Right ventricle myocardium superior (tissue), 1 donor: ENCODE measurements at places on chromosomes 1 and 21. TPM values are rescaled to one million over a fixed set of nuclear protein-coding genes. Genes with fewer than 3 reads are reported as not detected.

DNA sequence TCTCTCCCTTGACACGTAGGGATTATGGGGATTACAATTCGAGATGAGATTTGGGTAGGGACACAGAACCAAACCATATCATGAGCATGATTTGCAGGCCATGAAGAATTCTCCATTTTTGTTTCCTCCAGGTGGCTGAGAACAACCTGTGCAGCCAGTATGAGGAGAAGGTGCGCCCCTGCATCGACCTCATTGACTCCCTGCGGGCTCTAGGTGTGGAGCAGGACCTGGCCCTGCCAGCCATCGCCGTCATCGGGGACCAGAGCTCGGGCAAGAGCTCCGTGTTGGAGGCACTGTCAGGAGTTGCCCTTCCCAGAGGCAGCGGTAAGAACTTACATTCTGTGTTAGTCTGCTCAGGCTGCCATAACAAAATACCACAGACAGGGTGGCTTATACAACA is 9.7 kb downstream of the MX1 start:
- no peak for DNase-seq

DNA sequence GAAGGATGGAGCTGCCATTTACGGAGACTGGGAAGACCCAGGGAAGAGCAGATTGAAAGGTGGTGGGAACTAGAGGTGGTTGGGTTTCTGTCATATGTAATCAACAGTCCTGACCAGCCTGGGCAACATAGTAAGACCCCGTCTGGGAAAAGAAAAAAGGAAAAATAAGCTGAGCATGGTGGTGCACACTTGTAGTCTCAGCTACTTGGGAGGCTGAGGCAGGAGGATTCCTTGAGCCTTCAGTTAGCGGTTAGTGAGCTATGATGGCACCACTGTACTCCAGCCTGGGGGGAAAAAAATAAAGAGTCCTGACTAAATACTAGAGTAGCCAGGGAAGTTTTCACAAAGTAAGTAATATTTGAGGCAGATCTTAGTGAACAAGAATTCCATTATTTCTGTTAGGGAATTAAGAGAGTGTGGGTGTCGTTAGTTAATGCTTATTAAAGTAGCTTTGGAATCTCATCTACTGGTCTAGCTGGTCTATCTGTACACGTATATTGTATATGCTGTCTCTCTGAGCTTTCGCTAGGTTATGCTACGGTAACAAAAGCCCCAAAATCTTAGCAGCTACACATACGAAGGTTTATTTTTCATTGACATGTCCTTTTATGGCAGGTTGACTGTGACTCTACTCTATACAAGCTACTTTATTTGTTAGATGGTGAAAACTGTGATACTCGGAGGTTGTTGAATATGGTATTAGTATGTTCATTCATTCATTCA is 4.4 kb downstream of the NBPF1 start:
- no peak for DNase-seq

DNA sequence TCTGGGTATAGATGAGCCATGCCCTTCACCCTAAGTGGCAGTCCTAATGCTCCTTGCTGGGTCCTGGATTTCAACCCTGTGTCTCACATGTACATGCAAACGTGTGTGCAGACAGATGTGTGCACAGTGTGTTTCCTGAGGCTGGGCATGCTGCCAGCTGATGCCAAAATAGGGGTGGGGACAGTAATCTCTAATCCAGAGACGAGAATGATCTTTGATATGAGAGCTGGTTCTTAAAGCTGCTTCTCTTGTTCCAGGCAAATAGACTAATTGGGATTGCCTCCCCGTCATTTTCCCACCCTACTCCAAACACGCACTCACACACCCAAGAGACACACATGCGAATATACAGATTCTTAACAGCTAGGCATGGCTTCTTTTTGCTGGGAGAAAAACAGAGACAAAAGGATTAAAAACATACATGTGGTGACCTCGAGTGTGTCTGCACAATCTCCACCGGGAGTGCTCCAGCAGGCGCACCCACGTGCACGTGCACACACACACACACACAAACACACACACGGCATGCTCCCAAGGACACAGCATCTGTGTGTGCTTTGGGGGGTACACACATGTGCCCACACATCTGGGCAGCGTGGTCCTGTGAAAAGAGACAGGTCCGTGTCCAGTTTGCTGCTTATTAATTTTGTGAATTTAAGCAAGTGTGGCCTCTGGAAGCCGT is 102.1 kb upstream of the ZBTB40 start:
- no peak for DNase-seq

GRCh38 chr21:39849014-39849655 is 18.1 kb upstream of the PCP4 start:
- DNase-seq: no peak

DNA sequence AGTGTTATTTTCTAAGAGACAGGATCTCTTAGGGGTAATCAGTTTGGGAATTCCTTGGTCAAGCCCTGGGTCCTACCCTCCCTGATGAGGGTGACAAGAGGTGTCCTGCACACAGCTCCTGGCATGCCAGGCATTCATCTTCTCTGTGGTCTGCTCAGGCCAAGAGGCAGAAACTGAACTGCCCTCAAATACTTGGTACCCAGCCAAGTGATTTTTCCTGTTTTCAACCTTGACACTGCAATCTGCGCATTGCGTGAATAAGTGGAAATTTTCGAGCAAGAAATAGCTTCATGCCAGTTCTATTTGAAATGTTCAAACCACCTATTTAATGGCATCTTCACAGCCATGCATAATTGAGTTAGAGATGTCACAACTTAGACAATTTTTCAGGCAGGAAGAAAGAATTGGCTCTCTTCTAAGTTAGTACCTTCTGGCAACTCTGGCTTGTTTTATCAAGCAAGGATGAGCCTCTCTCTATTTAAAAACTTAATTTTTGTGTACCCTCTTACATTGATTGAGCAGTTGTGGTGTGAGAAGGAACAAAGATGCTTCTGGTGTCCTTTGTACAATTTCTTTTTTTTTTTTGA is 27.0 kb downstream of the DNM3 start:
- DNase-seq: no peak

DNA sequence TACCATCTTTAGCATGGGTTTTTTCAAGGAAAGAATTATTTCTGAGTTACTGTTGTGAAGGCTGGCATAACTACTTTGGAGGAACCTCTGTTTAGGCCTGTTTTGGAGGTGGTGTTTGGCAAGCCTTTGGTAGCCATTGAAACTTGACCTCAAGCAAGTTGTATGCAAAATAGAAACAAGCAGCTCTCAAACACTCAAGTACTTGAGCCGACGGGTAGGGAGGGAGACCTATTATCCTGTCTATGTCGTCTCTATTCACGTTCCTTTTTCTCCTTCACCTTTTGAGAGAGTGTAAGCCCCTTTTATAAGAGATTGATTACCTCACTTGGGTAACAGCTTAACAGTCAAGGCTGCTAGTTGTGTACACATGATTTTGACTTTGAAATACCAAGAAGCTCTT is 878.3 kb upstream of the CXADR start:
- DNase-seq: no peak

GRCh38 chr1:113534130-113534817 is 144.0 kb downstream of the MAGI3 start:
- DNase-seq: no peak

- no peak for DNase-seq
Observed at GRCh38 chr1:10863886-10864285, 67.4 kb upstream of the CASZ1 start.

- DNase-seq: no peak
Observed at GRCh38 chr1:234861024-234861620, 251.1 kb upstream of the IRF2BP2 start.

DNA sequence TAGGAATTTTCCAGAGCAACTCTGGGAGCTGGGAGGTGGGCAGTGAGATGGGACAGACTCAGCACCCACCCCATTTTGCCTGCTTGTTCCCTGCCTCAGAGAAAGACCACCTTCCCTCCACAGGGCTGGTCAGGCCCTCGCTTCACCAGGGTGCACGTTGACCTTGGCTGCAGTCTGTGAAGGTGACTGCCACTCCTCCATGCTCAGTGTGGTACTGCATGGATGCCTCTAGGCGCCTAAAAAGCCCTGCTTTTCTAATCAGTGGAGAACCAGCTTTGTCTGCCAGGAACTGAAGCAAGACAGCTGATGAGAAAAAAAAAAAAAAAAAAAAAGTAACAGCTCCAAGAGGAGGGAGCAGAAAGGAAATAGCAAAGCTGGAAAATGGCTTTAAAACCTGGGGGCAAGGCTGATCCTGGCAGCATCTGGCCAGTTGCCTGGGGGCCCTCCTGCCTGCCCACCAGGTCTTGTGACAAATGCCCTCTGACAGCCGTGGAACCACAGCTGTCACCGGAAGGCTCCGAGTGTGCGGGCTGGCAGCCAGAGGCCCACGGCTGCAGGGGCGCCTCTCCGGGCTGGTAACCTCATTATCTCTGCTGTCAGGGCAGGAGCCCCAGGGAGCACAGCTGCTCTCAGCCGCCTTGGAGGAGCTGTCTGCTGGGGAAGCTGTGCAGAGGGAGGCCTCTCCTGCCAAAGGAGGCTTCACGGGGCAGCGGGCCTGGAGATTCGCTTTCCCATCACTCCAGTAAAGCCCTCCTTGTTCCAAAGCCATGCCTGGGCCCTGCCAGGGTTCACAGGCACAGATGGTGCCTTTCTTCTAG is 13.7 kb downstream of the KIAA1614 start:
- DNase-seq: peak; percentile 78

DNA sequence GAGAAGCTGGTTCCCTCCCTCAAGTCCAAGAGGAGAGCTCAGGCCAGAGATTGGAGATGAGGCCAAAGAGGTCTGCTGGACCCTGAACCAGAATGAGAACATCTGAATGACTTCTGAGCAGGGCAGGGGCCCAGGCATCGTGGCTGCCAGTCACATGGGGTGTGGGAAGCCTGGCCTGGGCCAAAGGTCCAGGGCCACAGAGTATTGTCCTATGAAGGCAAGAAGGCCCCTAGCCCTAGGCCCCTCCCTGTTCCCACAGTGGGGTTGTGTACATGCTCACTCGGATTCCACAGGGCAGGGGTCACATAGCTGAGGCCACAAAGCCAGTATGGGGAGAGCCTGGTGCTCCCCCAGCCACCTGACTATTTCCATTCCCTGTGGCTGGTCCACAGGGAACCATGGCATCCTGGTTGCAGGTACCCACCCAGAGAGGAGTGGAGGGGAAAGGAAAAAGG is 18.5 kb upstream of the SLC1A7 start:
- DNase-seq: no peak

DNA sequence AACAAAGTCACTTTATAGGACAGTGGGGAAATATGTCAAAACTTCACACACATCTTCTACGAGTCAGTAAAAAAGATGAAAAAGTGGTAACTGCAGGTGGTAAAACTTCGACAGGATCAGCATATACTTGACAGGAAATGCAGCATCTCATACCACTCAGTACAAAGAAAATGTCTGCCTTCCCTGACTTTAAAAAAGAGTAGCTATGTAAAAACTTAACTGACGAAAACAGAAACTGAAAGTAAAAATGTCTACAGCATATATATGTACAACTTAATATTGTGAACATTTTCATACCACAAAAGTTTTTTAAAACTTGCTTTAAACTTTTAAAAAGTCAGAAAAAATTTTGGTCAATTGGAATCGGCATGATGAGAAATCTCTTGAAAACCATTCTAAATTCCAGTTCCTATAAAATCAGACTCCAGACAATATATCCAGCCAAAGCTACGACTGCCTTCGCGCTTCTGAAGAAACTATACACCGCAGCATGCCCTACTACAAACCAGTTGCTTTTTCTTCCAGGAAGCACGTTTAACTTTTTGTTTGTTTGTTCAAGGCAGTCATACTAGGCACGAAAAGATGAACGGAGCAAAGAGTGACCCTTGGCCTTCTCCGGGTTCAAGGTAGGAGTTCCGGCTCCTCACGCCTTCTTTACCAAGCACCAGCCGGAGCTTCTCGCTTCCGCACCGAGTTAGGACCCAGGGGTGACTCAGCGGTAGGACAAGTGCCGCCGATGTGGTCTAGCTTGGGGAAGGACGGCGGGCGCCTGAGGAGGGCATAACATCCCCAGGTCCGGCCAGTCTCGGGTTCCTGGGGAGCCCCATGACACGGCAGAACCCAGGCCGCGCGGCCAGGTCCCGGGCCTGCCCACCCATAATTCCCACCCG is 612 bp downstream of the PSMA5 start:
- no peak for DNase-seq

DNA sequence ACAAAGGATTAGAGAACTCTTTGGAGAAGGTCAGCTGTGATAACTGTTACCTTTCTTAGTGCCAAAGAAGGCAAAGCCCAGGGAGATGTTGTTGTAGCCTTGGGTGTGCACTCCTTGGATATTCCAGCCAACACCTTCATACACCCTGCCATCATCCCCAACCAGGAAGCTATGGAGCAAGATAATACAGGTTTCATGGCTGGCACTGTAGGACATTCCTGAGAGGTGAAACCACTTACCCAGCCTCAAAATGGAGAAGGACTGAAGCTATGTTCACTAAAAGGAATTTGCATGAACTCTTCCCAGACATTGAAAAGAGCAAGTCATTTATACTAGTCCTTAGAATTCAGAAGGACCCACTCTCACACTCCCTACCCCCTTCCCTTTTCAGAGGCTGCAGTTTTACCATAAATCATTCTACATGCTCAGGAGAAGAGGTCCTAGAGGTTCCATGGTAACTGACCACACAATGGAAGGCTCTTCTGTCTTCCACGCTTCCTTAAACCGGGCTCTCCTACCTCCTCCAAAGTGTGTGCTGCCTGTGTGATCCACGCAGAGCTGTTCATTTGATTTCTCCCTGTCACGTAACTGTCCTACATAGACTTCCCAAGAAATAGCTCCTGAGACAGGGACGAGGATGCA is 5.5 kb downstream of the PGLYRP4 start:
- no peak for DNase-seq

DNA sequence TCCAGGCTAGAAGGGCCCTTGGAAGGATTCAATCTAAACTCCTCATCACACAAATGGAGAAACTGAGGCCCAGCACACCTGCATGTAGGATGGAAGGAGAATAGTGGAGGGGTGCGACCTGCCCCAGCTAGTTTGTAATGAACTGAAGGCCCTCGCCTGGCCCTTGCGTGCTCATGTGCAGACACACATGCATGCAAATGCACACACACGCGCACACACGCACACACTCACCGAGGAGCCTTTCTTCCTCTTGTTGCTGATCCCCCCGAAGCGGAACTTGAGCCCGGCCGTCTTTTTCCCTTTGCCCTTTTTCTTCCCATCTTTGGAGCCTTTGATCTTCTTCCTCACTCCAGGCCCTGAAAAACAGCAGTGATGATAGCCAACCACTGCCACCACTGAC is 27.9 kb downstream of the CHD5 start:
- no peak for DNase-seq

- DNase-seq: no peak
Observed at GRCh38 chr1:57845041-57845440, 421.2 kb upstream of the DAB1 start.

- DNase-seq: peak; percentile 58
Observed at GRCh38 chr1:28898405-28898881, 15.9 kb upstream of the EPB41 start.

Gene DIO1
- total RNA-seq: not detected

Gene LHX8
- total RNA-seq: not detected

Gene MYOC
- total RNA-seq: 2.1 TPM

Gene FCRLA
- not detected for total RNA-seq

Gene LAMB3
- total RNA-seq: 5.0 TPM

Gene EPHA2
- total RNA-seq: 7.3 TPM

Gene MYBPH
- not detected for total RNA-seq

Gene APOBEC4
- total RNA-seq: not detected

Gene TTC34
- total RNA-seq: 0.56 TPM

Gene TTC22
- not detected for total RNA-seq
